ENCODE measurements at places on chromosomes 4 and X.

GRCh38 chrX:15598026-15598425 is 2.7 kb downstream of the ACE2 start:
- no peak for DNase-seq

DNA sequence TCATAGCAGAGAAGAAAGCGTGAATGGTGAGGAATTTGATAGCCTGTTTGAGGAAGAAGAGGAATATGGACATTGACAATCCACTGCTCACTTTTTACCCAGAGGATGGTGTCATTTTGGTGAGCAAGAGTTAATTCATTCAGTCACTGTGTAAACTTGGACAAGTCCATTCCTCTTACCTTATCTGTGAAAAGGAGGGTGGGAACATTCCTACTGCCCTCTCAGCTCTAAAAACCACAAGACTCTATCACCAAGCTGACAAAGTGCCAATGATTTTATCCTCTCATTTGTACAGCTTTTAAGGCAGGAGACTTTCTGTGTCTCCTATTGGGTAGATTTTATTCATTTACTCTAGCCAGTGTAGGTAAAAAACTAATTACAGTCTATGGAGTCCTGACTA is 103.8 kb downstream of the LUZP4 start:
- DNase-seq, result no peak

DNA sequence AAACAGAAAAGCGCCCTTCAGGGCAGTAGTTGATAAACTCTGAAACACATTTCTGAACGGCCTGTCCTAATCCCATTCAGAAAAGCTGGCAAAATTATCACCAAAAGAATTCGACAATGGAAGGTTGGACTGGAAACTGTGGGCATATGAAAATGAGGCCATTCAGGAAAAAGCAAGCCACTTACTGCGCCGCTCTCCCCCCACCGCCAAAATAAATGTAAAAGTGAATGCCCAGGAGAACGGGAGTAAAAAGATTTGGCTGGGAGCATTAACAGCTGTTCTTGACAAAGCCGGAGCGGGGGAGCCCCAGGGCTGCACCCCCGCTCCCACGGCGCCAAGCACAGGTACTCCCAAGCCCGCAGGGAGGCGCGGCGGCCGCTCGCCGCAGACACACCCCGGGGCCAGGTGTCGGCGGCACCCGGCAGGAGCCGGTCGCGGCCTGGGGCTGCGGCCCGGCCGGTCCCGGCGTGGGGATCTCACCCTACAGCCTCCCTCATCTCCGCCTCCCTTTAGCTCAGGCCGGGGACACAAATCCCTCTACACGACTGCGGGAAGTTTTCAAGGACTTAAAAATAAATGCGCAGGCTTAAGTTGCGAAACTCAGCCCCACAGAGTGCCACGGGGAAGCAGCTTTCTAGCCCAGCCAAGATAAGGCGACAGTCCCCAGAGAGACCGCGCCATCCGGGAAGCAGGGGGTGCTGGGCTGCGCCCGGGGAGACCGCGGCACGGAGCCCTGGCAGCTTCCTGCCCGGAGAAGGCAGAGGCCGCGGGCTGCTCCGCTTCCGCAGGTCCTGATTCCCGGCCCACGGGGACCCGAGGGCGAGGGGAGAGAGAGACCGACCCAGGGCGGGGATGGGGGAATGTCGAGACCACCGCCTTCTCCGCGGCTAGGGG is 593 bp downstream of the SH3RF1 start:
- peak; percentile 56 for DNase-seq

GRCh38 chrX:65925005-65925404 is 114.9 kb downstream of the VSIG4 start:
- DNase-seq, result no peak

DNA sequence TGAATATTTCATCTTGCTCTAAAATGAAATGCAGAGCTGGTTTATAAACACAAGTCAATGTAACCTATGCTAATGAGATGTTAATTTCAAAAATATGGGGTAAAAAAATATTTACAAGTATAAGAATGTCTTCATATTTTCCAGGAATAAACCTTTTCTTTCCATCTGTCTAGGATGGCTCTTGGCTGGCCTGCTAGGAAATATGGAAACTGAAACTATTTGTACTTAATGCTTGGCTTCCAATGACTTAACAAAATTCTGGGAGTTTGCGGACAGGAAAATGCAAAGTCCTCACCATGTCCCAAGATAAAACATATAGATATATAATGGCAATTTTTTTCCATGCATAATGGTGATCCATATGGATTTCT is 168.1 kb downstream of the SCFD2 start:
- DNase-seq, result no peak

DNA sequence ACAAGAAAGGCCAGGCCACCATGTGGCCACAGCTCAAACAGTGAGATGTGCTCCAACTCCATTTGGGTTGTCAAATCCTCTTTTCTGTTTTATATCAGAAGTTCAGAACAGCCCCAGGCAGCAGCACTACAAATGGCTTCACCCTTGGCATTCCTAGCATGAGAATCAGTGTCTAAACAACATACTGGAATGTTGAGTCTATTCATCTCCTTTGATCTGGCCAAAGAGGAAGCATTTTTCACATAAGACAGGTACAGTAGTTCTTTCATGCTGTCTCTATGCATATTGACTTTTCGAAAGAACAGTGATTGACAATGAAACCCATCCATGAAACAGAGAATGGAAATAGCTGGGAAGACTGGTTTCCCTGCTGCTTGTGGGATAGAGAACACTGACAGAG is 289.5 kb downstream of the USP46 start:
- DNase-seq, result no peak

DNA sequence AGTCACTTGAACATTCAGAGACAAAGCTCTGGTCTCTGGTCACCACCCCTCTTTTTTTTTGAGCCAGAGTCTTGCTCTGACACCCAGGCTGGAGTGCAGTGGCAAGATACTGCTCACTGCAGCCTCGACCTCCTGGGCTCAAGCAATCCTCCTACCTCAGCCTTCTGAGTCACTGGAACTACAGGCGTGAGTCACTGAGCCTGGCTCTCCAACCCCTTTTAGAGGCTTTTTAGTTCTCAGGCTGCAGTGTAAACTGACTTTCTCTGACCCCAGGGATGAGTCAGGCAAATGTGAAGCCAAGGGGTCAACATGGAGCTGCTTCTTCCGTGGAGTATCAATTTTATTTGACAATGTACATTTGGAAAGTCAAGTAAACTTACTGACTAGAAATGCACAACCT is 229.2 kb downstream of the PTTG2 start:
- DNase-seq, result no peak

- DNase-seq, result no peak
Observed at GRCh38 chr4:73976716-73977115, 5.1 kb downstream of the PF4 start.

DNA sequence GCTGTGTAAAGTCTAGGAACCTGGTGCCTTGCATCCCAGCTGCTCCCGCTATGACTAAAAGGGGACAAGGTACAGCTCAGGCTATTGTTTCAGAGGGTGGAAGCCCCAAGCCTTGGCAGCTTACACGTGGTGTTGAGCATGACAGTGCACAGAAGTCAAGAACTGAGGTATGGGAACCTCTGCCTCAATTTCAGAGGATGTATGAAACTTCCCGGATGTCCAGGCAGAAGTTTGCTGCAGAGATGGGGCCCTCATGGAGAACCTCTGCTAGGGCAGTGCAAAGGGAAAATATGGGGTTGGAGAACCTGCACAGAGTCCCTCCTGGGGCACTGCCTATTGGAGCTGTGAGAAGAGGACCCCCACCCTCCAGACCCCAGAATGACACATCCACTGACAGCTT is 76.6 kb downstream of the DDX60 start:
- no peak for DNase-seq

- DNase-seq, result no peak
Observed at GRCh38 chrX:72052415-72053090, 79.2 kb downstream of the RTL5 start.

DNA sequence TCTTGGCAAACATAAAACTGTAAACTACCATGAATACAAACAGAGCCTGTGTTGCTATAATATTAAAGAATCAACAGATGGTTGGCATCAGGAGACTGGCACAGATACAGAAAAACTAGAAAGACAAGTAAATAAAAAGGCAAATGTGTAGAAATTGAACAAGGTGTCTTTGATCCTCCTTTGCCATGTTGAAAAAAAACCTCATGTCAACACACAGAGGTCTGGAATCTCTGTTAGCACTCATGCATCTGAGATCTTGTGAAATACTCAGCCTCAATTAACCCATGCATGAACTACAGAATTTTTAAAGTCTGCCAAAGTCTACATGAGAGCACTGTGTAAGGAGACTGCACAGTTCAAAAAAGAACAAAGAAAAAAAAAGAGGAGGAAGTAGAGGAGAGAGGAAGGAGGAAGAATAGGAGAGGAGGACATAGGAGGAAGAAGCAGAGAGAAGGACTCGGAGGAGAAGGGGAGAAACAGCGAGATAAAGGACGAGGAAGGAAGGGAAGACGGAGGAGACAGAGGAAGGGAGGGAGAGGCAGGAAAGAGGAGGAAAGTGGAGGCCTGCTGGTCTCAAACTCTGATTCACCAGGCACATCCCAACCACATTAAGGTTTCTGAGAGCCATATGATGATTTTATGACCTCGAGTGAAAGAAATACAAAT is 52.8 kb downstream of the PRDM5 start:
- DNase-seq, result no peak

GRCh38 chrX:49958727-49959485 is 36.5 kb downstream of the CLCN5 start:
- no peak for DNase-seq

- DNase-seq, result no peak
Observed at GRCh38 chrX:1009771-1010170, 202.7 kb downstream of the CRLF2 start.

DNA sequence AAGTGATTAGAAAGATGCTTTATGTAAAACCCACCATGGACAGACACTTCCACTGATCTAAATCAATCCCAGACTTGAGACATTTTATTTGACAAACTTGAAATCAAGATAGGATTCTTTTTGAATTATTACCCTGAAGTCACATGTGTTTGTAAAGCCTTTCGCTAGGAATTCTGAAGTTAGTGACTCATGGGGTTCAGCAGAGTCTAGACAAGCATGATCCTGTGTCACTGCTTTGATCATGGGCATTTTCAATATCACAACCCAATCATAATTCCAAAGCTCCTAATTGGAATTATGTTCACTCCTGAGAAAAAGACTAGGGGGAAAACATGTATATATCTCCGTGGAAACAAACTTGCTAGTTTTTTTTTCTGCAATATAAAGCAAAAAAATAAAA is 67.5 kb upstream of the BMP3 start:
- no peak for DNase-seq

GRCh38 chr4:121784975-121785374 is 16.1 kb upstream of the EXOSC9 start:
- no peak for DNase-seq

DNA sequence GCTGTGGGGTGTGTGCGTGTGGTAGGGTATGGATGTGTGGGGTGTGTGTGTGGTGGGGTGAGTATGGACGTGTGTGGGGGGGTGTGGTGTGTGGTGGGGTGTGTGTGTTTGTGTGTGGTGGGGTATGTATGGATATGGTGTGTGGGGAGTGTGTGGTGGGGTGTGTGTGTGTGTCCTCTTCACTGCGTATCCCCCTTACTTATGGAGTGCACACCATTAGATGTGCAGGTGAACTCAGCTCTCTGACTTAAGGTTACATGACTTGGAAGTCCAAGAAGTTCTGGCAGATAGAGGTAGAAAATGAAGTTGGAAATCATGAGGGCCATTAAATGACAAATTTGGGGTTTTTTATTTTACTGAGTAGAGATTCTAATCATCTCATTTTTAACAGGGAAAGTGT is 182.5 kb downstream of the PALLD start:
- DNase-seq, result no peak

- no peak for DNase-seq
Observed at GRCh38 chr4:138003248-138003647, 238.9 kb downstream of the SLC7A11 start.

DNA sequence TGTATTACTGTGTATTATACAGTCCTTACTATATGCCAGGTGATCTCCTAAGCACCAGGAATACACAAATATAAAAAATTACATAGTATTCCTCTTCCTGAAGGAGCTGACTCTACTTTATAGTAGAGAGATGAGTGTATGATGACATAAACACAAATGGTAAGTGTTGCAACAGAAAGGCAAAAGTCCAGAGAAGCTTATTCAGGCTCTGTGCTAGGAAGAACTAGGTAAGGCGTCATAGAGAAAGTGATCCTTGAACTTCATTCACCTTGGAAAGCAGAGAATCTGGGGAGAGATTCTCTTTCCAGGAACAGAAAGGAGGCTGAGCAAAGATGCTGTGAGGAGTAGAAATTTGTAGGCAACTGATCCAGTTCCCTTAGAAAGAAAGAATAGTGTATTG is 115.0 kb upstream of the KCNIP4 start:
- no peak for DNase-seq

GRCh38 chr4:1547856-1548826 is 136.0 kb downstream of the FAM53A start:
- no peak for DNase-seq

DNA sequence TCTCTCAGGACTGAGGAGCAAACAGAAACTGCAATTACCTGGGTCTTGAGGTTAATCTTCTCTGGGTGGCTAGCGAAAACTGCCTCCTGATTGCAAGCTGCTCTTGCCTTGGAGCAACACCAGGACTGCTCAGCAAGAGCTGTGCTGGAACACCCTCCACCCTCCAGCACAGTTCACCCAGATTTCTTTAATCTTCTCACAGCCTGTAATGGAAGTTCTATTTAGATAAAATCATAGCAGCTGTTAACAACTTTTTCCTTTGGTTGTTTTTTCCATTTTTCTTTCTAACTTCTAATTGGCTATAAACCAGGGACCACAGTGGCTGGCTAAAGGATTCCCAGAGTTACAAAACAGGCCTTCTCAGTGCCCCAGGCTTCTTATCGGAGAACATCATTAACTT is 36.3 kb downstream of the OPHN1 start:
- no peak for DNase-seq

GRCh38 chrX:1164322-1165288 is 47.8 kb downstream of the CRLF2 start:
- DNase-seq, result no peak

DNA sequence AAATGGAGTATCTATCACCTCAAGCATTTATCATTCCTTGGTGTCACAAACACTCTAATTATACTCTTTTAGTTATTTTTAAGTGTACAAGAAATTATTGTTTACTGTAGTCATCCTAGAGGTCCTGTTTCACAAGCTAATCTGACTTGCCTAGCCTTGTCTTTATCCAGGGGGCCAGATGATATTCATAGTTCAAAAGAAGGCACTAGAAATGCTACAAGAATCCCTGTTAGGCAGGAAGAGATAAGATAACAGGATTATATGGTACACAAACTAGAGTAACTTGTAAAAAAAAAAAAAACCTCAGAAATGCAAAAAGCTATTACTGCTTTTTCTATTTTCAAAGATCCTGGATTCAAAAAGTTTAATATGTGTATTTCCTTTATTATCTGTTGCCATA is 95.8 kb downstream of the MBNL3 start:
- DNase-seq, result no peak

- no peak for DNase-seq
Observed at GRCh38 chr4:154467886-154468285, 23.7 kb downstream of the DCHS2 start.

Measured in cortex of kidney (tissue), 1 donor.